ENCODE measurements at places on chromosomes 2 and 18.

DNA sequence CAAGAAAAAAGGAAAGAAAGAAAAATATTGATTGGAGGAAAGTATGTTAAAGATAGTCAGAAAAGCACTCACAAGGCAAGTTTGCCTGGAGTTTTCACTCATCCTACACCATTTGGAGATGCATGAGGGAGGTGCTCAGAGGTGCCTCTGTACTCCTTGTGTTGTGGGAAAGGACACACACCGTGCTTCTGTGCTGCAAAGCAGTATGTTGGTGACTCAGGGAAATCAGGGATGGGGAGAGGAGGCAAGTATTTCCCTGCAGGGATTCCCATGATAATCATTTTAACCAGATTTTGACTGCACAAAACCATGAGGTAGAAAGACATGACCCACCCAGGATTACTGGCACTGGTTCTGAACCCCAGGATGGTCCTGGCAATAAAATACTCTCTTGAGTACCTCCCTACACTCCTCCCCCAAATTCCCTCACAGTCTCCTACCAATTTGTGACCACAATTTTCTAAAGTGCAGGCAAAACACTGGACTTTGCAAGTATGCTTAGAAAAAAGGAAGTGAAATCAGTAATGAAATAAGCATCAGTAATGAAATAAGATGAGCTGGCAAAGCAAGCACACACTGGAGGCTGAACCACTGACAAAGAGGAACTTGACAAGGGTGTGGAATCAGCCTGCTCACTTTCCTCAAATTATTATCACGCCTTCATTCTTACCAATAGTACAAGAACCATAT is 155.5 kb upstream of the ACVR2A start:
- DNase-seq: no peak

GRCh38 chr2:209872675-209873074 is 101.0 kb downstream of the UNC80 start:
- DNase-seq: no peak

- no peak for DNase-seq
Observed at GRCh38 chr2:179991344-179991743, 15.8 kb downstream of the CWC22 start.

GRCh38 chr2:137525132-137525531 is 439.1 kb upstream of the HNMT start:
- no peak for DNase-seq

GRCh38 chr2:55567298-55567697 is 47.8 kb downstream of the CFAP36 start:
- no peak for DNase-seq

DNA sequence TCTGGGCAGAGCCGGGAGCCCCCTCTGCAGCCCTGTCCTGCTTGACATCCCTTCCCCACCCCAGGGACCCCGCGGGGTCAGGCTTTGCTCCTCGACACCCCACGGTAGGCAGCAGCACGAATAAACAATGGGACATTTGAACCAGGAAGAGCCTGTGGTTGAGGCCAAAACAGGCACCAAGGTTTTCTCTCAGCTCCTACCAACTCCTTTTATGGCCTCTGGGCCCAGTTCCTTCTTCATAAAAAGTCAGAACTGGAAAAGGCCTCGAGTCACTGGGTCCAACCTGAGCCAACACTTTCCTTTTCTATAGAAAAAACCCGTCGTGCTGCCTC is 20.6 kb downstream of the TEX44 start:
- no peak for DNase-seq

GRCh38 chr2:187056416-187057334 is 207.7 kb upstream of the ZSWIM2 start:
- no peak for DNase-seq

DNA sequence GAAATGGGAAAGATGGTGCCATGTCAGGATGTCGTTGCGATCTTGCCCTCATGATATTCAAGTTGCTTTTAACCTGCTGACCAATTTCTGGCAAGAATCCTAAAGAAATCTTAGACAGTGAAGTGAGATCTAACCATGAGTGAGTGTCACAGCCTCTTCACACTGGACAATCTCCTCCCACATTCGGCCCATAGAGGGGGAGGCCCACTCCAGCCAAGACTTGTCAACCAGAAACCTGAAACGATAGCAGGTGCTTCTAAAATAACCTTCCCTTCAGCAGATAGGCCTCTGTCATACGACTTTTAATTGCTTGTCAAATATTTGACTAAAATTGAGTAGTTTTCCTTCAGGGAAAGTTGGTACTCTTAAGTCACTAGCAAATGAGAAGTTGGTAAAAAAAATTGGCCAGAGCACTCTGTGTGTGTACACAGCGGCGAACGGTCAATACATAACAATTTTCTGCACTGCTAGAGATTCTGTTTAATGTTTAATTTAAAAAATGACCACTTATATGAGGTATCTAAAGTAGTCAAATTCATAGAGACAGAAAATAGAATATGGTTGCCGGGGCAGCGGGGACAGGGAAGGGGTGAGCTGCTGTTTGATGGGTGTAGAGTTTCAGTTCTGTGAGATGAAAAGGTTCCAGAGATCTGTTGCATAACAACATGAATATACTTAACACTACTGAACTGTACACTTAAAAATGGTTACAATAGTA is 110.2 kb downstream of the VAPA start:
- DNase-seq: no peak

DNA sequence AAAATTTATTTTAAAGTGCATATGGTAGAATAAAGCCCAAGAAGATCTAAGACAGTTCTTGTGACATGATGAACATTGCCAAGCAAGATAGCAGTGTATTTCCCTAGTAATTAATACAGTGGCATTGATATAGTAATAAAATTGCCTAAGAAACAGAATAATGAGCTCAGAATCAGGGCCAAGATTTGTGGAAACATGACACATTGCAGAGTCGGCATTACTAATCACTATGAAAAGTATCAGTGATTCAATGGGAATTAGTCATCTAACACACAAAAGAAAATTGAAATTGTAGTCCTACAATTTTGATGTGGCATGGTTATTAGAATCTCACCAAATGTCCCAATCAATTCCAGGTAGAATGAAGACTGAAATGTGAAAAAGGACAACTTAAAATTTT is 243.0 kb upstream of the CYRIA start:
- DNase-seq: no peak

DNA sequence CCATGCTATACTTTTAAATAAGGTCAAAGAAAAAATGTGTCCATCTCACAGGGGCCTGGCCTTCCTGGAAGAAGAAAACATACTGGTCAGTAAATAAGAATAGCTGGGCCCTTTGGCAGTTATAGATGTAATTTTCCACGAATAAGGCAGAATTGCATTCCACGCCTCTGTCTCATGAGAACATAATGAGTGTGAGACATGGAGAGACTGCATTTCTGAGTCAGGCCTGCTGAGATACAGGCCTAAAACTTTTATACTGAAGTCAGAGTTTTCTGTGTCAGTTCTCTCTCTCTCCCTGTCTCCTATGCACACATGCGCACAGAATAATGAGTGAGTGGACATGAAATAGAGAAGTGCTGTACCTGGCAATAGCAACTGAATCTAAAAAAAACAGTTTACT is 20.4 kb upstream of the IL1R1 start:
- no peak for DNase-seq

GRCh38 chr2:3535794-3536681 is 16.7 kb upstream of the ADI1 start:
- peak; percentile 55 for DNase-seq

DNA sequence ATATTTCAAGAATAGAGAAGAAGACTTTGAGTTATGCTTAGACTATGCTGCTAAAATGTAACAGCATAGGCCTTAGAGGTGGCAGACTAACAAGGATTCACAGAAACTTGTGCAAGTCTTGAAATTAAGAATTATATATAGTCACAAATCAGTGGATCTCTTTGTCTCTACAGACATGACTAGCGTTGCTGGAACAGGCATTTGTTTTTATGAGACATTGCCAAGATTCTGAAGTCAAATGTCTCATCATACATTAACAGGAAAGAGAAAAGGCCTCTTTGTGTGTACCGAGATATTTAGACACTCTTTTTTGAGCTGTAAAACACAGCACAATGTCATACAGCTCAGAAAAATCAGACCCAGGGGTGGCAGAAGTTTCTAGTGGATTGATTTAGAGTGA is 207.1 kb downstream of the TMX3 start:
- DNase-seq: no peak

DNA sequence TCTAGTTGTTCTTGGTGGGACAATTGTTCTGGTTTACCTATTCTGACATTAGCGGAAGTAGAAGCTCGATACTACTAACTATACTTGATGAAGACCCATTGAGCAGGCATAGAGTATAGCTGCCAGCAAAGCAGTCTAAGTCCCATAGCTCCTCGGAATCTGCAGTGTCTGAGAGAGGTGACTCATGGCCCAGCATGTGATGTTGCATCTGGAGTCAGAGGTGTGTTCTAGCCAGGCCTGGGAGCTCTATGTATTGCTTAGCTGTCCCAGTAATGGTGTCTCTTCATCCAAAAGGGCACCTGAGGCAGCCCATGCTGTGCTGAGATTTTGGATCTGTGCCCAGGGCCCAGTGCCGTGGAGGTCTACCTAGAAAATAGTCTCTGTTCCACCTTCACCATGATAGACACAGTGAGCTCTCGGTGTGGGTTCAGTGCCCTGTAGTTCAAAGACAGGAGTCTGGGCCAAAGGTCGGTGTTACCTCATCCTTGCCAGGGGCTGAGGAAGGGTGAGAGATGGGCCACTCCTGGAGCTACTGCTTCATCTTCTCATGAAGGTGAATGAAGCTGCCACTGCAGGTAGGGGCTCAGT is 47.3 kb downstream of the MEX3C start:
- no peak for DNase-seq

GRCh38 chr2:55482186-55482884 is 37.2 kb upstream of the CFAP36 start:
- no peak for DNase-seq

DNA sequence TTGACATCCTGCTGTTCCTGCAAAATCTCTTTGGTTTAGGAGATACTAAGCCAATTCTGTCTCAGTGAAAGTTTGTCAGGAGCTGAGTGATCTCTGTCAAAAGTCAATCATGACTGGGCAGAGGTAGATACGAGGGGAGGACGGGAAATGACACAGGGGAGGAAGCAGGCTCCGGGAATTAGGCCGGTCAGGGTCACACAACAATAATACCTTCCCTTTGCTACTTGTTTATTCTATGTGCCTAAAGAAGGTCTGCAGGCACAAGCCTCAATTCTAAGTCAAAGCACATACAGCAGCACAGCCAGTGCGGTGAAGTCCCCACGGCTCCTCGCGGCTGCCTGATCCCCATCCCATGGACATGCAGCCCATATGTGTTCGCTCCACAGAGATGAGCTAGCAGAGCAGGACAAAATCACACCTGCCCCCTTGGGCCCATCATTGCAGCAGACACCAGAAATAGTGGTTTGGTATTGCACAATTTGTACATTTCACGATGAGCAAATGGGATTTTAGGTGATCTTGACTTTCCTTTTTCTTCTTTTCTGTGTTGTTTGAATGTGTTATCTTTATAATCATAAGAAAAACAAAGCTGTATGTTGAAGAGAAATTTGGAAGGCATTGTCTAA is 141.4 kb downstream of the VAPA start:
- DNase-seq: no peak

DNA sequence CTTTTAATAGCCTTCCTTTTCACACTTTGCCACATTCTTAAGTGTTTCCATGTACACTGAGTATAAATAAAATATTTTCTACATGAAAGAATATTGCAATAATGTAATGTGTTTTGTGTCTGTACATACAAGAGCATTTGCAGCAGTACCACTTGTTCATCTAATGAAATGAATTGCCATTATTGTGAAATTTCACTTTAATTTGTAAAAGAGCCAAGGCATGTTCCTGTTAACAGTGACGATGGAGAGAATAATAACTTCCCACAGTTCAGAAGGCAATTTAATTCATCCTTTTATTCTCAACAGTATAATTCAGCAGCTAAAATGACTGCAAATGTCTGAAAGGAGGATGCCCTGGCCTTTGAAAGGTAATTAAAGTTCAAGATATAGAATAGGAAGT is 853.9 kb downstream of the LRRTM4 start:
- no peak for DNase-seq

DNA sequence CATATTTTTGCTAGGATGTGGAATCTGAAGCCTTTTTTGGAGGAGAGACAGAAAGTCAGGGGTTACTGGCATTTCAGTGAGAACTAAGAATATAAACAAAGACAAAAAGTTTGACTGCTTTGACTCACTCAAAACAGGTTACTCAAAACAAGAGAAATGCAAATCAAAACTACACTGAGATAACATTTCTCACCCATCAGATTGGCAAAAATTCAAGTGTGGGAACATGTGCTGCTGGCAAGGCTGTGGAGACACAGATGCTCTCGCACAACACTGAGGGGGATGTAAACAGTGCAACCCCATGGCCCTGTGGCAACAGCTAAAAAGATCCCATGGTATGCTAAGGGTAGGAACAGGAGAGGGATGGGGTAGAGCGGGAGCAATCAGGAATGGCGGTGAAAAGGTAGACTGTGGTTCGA is 86.6 kb downstream of the DTNB start:
- DNase-seq: peak; percentile 16

DNA sequence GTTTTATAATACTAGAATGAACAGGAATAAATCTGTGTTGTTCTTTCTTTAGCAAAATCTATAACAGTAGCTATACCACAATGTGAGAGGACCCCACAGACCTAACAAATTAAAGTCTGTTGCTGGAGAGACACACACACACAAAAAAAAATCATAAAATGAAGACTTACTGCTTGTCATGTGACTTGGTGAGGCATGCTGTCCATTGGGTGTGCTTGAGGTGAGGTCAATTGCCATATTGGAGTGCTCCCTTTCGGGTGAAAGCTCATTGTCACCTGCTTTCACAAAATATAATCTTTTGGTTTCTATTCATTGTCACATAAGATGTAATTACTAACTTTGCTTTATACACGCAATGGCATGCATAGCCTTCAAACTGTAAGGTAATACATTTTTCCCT is 3.9 kb downstream of the IKZF2 start:
- no peak for DNase-seq

GRCh38 chr18:22307528-22307927 is 110.2 kb downstream of the CTAGE1 start:
- no peak for DNase-seq

GRCh38 chr18:48833701-48834412 is 116.9 kb downstream of the SMAD7 start:
- no peak for DNase-seq

GRCh38 chr2:119768742-119769141 is 9.0 kb downstream of the PTPN4 start:
- no peak for DNase-seq

DNA sequence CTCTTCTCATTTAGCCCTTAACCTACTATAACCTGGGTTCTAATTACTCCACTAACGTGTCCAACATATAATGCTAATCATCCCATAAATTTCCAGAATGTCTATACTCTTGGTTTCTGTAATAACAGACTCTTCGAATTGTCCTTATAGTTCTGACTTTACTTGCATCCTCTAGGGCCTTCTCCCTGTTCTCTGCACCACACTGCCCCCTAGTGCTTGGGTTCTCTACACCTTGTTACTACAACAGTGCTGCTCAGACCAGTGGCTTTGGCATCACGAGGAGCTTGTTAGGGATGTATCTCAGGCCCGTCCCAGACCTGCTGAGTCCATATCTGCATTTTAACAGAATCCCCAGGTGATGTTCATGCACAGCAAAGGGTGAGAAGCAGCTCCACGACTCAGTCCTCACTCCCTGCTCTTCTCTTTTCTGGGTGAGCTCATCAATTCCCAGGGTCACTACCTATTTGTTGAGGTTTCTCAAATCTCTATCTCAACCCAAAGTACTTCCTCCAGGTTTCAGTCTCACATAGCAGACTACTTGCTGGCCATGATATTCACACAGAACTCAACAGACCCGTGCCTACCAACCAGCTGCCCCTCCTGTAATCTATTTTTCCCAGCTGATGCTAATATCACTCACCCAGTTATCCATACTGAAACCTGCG is 14.5 kb upstream of the DDX1 start:
- DNase-seq: no peak

GRCh38 chr2:72953976-72954375 is 36.7 kb downstream of the EMX1 start:
- no peak for DNase-seq

Measured in brain pericyte (primary cell).